Activated gamma-delta T cell treated with Interleukin-2 at 50 U/mL for 16 hours (primary cell): ENCODE measurements at places on chromosomes 2 and 18.

- no peak for DNase-seq
Measured at GRCh38 chr2:239467956-239468490, 67.2 kb upstream of the HDAC4 start.

DNA sequence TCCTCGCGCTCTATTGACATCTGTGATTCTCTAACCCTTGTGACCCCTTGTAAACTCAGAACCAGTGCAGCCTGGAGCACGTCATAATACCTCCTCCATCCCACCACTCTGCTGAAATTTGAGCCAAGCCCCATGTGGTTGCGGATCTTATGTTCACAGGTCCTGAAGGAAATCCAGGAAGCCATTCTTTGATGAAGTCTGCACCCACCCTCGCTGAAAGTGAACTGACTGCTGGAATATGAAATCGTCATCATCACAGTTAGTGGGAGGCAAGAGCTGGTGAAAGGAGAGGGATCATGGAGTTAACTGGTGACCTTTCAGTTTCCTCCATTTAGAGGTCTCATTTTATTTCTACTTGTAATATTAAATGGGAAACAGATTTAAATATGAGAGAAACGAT is 21.6 kb downstream of the ZEB2 start:
- DNase-seq, result no peak

DNA sequence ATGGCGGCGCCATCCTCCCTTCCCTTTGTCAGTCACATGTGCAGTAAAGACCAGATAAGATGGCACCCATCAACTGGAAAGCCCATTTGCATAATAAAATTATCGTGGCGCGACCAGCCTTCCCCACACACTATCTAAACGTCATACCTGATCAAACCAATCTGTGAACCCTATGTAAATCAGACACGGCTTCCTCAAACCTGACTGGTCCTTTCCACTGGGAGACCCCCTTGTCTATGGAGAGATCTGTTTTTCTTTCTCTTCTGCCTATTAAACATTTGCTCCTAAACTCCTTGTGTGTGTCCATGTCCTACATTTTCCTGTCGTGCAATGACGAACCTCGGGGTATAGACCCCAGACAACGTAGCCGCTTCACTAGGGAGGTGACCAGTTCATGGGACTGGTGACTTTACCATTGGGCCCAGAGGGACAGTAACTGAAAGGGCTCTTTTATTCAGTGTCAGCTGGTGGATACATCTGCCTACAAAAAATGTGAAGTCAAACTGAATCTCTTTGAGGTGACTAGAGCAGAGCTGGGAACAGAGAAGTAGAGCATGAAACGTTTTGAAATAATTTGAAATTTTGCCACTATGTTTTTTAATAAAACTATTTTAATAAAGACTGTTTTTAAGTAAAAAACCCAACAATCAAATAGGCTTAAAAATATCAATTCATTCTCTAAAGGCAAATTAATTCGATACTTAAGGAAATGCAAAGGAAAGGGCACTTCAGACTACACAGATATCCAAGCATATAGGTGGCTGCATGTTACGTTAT is 87.5 kb downstream of the SOCS6 start:
- DNase-seq, result no peak

- DNase-seq, result no peak
Measured at GRCh38 chr2:195595825-195596224, 61.2 kb upstream of the SLC39A10 start.

- DNase-seq, result no peak
Measured at GRCh38 chr2:238699307-238700116, 148.4 kb upstream of the TWIST2 start.

DNA sequence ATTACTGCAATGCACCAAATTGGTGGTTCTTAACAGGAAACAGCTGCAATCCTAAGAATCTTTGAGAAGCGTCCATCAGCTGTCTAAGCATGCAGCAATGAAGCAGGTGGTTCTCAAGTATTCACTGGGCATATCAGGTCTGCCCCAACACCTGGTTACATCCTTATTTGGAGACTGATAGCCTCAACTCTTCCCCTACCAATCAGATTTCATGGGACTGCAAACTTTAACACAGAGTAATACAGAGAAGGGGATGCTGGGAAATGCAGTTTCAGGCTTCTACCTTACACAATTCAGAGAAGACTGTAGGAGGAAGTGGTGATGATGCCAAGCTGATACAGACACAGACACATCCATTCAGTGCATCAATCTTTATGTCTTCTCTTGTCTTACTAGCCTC is 240.5 kb downstream of the BCL2 start:
- no peak for DNase-seq

DNA sequence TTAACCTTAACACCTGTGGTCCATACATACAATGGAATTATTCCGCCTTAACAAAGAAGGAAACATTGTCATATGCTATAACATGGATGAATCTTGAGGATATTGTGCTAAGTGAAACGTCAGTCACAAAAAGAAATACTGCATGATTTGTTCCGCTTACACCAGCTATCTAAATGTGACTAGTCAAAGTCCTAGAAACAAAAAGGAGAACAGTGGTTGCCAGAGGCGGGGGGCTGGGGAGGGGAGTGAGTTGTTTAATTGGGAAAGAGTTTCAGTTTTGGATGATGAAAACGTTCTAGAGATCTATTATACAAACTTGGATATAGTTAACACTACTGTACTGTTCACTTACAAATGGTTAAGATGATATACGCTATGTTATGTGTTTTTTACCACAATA is 72.0 kb downstream of the SPRED2 start:
- no peak for DNase-seq

DNA sequence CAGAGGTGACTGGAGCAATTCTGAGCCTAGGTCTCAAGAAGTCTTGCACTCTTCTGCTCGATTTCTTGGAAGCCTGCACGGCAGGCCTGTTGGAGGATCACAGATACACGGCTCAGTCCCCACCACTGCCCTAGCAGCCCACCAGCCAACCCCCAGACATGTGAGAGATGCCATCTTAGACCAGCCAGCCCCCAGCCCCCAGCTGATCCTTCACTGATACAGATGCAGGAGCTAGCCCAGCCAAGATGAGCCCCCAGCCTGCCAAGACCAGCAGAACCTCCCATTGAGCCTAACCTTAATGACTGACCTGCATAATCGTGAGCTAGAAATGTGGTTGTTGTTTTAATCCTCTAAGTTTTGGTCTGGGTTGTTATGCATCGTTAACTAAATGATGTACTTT is 47.5 kb downstream of the INHBB start:
- no peak for DNase-seq

GRCh38 chr2:161427664-161428587 is 11.8 kb downstream of the TBR1 start:
- no peak for DNase-seq
